ENCODE measurements at places on chromosomes 16 and 17.

GRCh38 chr16:67186550-67186950 is 2.8 kb upstream of the MATCAP1 start:
- DNase-seq, result no peak

- DNase-seq, result no peak
These were observed 44.7 kb downstream of the METRNL start for GRCh38 chr17:83123896-83124801.

GRCh38 chr17:79838522-79839274 is 542 bp downstream of the CBX4 start:
- DNase-seq, result peak; percentile 35

DNA sequence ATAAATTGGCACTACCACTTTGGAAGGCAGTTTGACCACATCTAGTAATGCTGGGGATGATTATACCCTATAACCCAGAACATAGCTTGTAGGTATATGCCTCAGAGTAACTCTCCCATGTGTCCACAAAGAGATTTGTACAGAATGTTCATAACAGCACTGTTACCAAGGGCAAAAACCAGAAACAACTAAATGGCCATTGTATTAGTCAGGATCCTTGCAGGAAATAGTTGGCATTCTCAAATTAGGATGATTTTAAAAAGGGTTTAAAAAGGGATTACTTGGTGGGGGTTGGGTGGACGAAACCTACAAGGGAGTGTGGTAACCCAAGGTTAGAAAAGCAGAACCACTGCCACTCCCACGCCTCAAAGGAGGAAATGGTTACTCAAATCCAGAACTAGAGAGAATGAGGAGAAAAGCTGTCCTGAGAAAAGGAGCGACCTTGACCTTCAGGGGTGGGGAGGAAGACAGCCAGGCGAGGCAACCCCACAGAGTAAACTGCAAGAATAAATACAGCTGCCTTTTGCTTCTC is 2.1 kb downstream of the CPPED1 start:
- DNase-seq, result no peak

GRCh38 chr17:43645765-43646481 is 15.8 kb downstream of the MEOX1 start:
- DNase-seq, result peak; percentile 21

GRCh38 chr17:55198690-55199370 is 65.9 kb upstream of the HLF start:
- DNase-seq, result no peak

- no peak for DNase-seq
These were observed 30.1 kb downstream of the ARHGAP17 start for GRCh38 chr16:24984903-24985675.

- DNase-seq, result no peak
These were observed at the start of gene COL1A1 for GRCh38 chr17:50201276-50201854. Gene COL1A1 (minus strand): TSS chr17:50201631. CDS start chr17:50201513, 118 bp downstream.

GRCh38 chr17:79728169-79728907 is 2.4 kb upstream of the ENPP7 start:
- DNase-seq, result peak; percentile 81

DNA sequence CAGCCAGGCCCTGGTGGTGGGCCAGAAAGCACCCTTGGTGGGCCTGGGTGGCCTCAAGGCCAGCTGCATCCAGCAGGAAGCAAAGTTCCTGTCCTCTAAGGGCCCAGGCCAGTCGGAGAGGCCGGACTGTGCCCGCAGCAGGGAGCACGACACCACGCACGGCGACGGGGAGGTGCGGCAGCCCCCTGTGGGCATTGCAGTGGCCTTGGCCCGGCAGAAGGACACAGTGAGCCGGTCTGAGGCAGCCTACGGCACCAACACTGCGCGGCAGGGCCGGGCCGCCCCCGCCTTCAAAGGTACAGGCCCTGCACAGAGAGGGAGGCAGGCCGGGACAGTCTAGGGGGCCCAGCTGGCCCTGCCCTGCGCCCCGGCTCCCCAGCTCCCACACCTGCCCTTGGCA is 48.0 kb downstream of the BAHCC1 start:
- no peak for DNase-seq

- no peak for DNase-seq
These were observed 21.4 kb downstream of the ADAM11 start for GRCh38 chr17:44780161-44780560.

GRCh38 chr17:81241648-81242420 is 2.7 kb downstream of the NDUFAF8 start:
- DNase-seq, result peak; percentile 47

GRCh38 chr16:24939738-24940137 is 75.4 kb downstream of the ARHGAP17 start:
- DNase-seq, result no peak

- no peak for DNase-seq
These were observed 601 bp upstream of the PRSS33 start for GRCh38 chr16:2787961-2788360.

DNA sequence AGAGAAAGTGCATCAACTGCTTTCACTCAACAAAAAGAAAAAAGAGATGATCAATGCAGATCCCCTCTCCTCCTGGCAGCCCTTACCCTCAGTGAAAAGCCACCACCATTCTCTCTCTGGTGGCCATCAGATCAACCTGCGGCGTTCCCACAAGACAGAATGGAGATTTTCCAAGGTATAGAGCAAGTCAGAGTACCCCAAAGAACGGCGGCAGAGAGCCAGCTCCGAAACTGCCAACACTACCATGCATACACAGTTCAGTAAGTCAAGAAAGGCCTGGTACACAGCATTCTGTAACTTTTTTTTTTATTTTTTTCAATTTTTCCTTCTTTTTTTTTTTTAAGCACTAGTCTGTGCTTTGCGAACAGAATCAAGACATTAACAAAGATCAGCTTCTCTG is 30.6 kb downstream of the STH start:
- DNase-seq, result no peak

GRCh38 chr16:50841081-50841886 is 99.4 kb downstream of the CYLD start:
- DNase-seq, result peak; percentile 33

DNA sequence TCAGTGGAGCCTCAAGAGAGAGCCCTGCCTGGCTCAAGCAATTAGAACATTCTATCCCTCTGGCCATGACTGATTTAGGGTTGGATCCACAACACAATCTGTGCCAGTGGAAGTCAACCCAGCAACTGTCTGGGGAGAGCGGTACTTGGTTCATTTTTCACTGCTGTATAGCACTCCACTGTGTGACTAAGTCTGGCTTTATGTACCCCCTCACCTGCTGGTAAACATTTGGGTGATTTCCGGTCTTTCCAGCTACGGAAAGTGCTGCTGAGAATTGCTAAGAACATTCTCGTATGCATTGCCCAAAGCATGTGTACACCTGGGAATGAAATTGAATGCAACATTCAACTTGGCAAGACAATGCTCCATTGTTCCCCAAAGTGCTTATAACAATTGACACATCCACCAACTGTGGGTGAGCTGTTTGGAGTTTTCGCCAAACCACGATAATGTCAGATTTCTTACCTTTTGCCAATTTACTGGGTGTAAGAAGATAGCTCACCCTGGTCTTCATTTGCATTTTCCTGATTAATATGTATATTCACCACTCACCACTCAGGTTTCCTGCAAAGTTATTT is 63.5 kb upstream of the MED9 start:
- DNase-seq, result no peak

DNA sequence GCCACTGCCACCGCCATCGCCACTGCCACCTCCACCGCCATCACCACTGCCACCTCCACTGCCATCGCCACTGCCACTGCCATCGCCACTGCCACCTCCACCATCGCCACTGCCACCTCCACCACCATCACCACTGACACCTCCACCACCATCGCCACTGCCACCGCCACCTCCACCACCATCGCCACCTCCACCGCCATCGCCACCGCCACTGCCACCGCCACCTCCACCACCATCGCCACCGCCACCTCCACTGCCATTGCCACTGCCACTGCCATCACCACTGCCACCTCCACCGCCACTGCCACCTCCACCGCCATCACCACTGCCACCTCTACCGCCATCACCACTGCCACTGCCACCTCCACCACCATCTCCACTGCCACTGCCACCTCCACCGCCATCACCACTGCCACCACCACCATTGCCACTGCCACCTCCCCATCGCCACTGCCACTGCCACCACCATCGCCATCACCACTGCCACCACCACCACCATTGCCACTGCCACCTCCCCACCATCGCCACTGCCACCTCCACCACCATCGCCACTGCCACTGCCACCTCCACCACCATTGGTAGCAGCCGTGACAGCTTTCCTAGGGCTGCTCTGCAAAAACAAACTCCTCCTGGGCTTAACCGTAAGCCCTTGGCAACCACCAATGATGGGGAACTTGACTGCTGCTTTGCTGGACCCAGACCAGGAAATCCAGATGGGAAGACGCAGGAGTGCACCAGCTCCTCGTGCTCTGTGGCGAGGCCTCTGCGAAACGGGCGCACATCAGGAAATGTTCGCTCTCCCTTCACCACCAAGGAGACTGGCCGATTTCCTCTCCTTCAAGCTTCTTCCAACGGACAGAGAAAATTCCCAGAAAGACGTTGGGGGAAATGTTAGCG is 147.2 kb downstream of the RBFOX3 start:
- no peak for DNase-seq

DNA sequence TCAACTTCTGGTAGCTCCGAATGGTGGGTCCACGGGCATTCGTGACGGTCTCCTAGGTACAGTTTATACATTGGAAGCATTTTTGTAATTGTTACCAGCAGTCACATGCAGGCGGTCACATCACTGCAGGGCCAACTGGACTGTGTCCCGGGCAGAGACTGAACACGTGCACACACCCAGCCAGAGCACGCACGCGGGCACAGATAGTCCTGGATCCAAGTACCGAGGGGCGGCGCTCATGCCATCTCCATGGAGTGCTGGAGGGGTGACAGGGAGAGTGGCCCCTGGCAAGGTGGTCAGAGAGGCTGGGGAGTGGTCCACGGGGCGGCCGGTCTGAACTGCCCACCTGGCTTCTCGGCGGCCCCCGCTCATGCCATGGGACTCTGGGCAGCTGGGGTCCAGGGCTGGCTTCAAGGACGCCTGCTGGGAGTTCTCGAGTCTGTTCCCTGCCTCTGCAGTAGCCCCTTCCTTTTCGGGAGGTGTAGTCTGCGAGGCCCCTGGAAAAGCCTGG is 34.2 kb downstream of the BAIAP2 start:
- no peak for DNase-seq

GRCh38 chr16:25553711-25554436 is 137.9 kb upstream of the HS3ST4 start:
- DNase-seq, result no peak

DNA sequence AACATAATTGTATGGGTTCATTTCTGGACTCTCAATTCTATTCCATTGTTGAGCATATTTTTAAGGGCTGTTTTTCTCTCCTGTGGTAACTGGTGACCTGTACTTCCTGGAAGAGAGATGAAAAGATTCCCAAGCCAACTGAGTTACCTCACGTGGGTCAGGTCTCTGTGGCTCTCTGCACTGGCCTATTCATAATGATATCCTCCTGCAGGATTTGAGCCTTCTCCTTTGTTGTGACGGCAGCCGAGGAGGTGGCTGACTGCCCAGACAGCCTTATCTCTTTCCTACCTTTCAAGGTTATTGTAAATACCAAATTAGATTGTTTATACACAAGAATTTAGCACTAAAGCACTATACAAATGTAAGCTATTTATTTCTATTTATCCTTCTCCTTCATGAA is 2.7 kb upstream of the ACE start:
- DNase-seq, result no peak

DNA sequence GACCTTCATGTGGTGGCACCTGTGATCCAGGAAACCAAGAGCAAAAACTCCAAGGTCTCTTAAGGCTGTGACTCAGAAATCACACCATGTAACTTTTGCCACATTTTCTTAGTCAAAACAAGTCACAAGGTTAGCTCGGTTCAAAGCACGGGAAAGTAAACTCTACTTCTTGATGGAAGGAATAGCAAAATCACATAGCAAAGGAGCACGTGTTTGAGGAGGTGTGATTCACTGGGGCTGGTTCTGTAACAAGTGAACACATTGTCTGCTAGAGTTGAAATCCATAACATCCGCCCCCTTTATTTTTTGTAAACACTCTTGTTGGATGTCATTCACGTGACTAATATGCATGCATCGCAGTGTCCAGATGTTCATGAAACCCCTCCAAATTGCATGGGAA is 415.0 kb upstream of the MAF start:
- DNase-seq, result no peak

DNA sequence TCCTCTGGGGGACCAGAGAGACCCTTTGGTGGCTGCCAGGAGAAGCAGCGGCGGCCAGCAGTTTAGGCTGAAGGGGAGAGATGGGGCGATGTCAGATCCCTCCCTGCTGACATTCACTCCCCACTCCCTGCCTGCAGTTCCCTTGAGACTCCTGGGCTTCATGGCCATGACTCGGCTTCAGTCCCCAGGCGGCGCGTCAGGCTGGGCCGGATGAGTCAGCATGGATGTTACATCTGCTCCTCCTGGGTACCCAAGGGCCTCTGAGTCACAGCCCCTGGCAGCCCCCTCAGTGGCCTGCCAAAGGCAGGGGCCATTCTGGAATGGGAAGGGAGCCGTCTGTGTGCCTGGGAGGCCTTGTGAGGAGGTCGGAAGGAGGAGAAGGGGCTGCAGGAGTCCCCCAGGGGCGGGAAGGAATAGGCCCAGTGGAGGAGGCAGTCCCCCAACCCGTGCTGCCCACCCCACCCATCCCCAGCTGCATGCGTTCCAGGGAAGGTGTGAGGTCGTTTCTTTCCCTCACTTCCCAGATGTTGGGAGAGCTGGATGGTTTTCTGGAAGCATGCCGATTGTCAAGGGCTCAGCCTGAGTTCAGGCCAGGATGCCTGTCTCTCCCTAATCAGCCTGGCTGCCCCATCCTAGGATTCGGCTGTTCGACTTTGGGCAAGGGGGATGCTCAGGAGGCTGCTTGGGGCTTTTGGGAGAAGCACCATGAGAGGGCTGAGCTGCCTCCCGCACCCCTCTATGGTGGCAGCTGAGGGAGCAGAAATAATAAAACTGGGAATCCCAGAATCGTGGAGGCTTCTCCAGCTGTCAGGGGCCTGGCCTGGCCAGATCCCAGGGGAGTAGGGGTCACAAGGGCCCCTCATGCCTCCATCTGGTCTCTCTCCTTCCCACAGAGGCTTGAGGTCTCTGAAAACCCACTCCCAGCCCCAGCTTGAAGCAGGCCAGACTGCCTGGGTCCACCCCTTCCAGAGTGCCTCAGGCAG is 9.7 kb downstream of the RHBDL3 start:
- DNase-seq, result no peak

- no peak for DNase-seq
These were observed 6.8 kb upstream of the SERPINF2 start for GRCh38 chr17:1735834-1736347.

DNA sequence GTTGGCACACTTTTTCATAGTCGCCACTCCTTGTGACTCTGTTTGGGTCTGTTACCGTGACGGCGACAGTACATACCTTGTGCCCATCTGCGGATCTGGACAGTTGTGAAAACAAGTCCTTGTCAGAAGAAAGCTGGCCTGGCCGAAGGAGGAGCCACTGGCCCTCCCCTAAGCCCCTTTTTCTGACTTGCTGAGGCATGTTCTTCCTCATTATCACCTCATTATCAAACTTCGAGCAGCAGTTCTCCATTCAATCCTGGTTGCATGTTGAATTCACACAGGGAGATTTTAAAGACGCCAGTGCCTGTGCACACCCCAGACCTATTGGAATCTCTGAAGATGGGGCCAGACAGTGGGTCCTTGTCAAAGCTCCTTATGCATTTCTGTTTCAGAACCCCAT is 61.1 kb downstream of the CYLD start:
- no peak for DNase-seq

- no peak for DNase-seq
These were observed 21.2 kb upstream of the HAS3 start for GRCh38 chr16:69084289-69084688.

All from stimulated activated CD4-positive, alpha-beta T cell treated with anti-CD3 and anti-CD28 coated beads, Interleukin-4, amount 100 ng/mL, for 4 hours (primary cell).